B cell (primary cell): ENCODE measurements at places on chromosomes 16 and 17.

- DNase-seq: peak; percentile 77
Measured at GRCh38 chr16:27235055-27235937, 32.0 kb downstream of the KDM8 start.

DNA sequence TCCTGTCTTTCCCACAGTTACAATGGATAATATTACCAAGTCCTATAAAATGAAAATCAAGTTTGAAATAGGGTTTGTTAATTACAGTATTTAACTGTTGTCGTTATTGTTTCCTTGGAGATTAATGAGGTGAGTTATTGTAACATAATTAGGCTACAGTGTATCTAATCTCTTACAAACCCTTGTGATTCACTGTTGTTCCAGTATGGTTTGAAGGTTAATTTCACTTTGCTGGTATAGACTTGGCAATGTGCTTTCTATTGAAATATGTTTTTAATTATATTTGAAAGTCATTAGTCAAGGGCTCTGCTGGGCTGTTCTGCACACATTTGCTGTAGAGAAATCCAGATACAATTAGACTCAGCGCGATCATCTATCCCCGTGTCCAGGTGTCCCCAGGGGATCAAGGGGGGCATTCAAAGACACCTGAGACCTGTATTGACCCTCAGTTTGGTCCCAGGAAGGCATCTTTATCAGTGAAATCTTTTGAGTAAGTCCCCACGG is 624.6 kb upstream of the EEF2KMT start:
- DNase-seq: no peak

DNA sequence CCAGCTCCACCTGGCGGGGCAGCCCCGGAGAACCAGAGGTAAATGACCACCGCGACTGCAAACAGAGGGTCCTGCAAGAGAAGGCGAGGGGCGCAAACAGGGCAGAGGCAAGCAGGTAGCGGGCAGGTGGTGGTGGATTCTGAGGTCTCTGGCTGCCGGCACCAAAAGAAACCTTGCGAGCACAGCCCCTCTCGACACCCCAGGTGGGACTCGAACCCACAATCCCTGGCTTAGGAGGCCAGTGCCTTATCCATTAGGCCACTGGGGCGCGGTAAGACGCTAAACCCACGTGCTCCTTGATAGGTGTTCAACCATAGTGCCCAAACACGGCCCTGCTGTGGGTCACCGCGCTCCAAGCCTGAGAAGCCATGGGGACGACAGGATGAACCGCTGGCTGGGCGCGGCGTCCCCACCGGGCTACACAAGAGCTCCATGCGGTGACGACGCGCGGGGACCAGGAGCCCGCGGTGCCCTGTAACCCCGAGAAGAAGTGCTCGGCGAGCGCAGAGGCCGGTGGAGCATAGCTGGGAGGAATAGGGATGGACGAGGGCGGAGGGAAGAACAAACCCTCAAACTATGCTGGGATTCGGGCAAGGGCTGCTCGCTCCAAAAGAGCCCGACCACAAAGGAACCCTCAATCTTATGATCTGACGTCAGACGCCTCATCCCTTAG is 12.4 kb downstream of the ATP5PD start:
- DNase-seq: peak; percentile 87

DNA sequence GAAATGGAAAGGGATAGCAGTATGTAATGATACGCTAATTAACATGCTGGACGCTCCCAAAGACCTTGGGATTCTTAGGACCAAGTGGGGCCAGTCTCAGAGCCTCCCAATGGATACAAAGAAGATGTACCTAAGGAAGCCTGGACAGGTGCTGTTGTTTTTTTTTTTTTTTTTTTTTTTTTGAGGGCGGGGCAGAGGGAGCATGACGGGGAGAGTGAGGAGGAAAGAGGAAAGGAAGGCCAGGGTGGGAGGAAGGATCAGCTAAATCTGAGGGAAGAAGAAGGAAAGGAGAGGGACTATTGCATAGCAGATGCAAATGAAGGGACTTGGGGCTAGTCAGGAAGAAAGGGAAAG is 2.5 kb downstream of the VAMP2 start:
- DNase-seq: no peak
